Sigmoid colon (tissue), 7 donors: ENCODE measurements at places on chromosomes 12 and 14. TPM values are rescaled to one million over a fixed set of nuclear protein-coding genes. Genes with fewer than 3 reads are reported as not detected.

DNA sequence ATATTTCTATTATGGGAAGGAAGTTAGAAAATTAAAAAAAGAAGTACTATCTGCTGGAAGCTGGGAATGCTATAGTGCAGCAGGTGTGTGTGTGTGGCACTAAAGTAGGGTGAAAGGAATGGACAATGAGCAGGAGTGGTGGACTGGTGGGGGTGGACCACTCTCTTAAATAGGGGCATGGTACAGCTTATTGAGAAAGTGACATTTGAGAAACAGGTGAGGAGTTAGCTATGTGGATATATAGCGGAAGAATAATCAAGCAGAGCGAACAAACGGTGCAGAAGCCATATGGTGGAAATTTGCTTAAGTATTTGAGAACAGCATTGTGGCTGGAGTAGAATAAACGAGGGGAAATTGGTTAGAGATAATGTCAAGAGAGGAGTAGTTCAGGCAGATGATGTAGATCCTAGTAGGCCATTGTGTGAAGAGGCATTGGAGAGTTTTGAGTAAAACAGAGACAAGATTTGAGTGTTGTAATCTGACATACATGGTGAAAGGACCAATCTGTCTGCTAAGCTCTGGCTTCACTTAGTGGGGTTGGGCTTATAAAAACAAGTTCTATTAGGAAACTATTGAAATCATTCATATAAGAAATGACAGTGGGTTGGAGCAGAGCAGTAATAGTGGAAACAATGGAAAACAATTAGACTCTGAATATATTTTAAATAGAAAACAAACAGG is 149.2 kb upstream of the SYT10 start:
- no peaks in the 10 kb centered on the region for H3K36me3 ChIP-seq
- H3K4me3 ChIP-seq = no peak overlapping the region
- H3K27me3 ChIP-seq = no peaks in the 10 kb centered on the region
- no peak overlapping the region for H3K27ac ChIP-seq
- no peak for DNase-seq

The UBE2N gene
- total RNA-seq = 24.3 TPM

The RIPK3 gene
- 12.5 TPM for total RNA-seq

The TRHDE gene
- total RNA-seq = 10.0 TPM

DNA sequence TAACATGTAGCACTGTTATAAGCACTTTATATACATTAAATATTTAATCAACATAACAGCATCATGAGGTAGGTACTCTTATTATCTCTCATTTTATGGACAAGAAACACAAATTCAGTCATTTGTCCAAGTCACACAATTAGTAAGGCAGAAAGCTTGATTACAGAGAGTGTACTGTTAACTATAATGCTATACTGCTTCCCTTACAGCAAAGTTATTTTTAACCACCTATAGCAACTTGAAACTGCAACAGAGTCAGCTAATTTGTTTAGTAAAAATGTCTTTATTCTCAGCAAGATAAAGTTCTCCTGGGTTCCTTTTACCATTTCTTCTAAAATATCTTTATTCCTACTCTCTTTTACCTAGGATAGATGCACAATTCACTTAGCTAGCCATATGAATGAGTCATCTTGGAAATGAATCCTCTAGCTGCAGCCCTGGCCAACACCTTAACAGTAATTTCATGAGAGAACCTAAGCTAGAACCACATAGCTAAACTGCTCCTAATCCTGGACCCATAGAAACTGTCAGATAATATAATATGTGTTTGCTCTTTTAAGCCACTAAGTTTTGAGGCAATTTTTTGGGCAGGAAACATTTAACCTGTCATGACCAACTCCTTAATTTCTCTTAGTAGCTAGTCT is 90.2 kb upstream of the HECTD1 start:
- H3K36me3 ChIP-seq = peaks cover 16% of the 10 kb centered on the region
- H3K4me3 ChIP-seq = no peak overlapping the region
- no peak for DNase-seq
